ENCODE measurements at places on chromosomes 1 and 21.

- DNase-seq, result no peak
Observed at GRCh38 chr1:35243691-35244090, 24.8 kb upstream of the ZMYM4 start.

DNA sequence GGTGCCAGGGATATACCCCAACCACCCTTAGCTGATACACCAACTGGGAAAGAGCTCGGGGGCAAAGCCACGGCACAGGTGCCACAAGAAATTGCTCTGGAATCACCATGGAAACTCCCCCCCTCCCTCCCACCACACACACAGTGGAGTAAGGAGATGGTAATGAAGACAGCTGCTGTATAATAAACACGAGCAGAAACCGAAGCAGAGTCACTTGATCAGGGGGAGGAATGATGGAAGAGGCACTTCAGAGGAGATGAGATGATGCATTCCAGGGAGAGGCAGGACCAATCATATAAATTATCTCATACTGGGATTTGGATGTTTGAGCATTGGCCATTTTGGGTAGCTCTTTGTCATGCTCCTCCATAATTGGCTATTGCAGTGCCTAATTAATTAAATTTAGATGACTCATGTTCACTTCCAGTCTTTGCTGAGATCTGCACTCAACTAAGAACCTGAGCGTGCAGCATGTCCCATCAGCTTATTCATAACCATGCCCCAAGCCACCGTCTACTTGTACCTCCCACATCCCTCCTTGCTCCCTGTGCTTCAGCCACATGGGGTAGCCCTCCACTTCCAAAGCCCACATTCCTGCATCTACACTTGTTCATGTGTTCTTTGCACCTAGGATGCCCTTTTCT, 189.5 kb downstream of the ZSCAN20 start:
- peak; percentile 69 for DNase-seq

GRCh38 chr1:56808410-56808809, 10.8 kb downstream of the FYB2 start:
- no peak for DNase-seq

DNA sequence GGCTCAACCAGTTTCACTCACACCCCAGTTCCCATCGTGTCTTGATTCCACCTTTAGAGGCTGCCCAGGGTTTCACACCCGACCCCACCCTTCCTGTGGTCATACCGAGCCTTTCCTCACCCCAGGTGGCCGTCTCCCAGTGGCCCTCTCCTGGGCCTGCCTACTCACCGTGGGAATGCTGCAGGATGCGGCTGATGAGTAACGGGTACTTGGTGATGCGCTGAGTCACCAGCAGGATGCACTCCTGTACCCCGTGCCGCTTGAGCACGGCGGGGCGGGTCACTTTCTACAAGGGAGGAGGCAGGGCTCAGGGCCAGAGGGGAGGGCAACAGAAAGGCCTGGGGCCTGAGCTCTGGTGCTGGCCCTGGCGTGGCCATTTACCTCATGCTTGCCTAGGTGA, 16.4 kb downstream of the ARHGEF2 start:
- no peak for DNase-seq

DNA sequence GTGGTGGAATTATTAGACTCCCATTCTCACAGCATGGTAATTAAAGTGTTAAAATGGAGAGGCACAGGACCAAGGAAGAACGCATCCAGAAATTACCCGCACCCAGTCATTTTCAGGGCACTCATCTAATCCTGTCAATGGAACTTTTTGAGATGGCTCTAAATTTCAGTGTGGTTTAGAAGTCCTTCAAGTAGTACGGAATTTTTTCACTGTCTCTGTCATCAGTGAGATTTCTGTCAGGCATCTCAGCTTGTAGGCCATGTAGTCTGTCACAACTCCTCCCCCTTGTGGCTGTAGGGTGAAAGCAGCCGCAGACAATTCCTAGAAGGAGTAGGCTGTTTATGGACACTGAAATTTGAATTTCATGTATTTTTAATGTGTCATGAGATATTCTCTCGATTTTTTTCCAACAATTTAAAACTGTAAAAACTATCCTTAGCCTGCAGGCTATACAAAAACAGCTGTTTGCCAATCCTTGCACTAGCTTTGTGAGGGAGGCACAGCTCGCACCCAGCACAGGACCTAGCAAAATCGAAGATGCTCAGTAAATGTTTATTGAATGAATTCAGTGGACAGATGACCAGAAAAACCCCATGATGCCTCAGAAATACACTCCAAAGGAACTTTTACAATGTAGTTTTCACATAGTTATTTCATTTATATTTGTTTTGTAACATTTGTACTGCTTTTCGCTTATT, 6.6 kb upstream of the NUP133 start:
- DNase-seq, result no peak

DNA sequence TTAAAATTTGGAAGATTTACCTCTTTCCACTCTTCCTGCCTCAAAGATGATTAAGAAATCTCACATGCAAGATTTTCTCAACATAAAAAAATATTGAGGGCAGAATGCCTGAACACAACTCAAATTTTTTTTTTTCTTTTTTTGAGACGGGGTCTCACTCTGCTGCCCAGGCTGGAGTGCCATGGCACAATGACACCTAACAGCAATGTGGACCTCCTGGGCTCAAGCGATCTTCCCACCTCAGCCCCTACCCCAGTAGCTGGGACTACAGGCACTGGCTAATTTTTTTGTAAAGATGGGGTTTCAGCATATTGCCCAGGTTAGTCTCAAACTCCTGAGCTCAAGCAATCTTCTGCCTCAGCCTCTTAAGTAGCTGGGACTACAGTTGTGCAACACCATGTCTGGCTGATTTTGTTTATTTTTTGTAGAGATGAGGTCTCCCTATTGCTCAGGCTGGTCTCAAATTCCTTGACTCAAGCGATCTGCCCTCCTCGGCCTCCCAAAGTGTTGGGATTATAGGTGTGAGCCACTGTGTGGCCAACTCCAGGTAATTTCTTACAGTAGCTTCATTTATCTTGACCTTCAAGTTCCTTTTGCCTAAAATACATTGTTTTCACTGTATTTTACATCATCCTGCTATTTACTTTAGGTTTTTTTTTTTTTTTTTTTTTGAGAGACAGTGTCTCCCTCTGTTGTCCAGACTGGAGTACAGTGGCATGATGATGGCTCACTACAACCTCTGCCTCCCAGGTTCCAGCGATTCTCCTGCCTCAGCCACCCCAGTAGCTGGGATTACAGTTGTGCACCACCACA, 10.4 kb downstream of the NUCKS1 start:
- no peak for DNase-seq

DNA sequence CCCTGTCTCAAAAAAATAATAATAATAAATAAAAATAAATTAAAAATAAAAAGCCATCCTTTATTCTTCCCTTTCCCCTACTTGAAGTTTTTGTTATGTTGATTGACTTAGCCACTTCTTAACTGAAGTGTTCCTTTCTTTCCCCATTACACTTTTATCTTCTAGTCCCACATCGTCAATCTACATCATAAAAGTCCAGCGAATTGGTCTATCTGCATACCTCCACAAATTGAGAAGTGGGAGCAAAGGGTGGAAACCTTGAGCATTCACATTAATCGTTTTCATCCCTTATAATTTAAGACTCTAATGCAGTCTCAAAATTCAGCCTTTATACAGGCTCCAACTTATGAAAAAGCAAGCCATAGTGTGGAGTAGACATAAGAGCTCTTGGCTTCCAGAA, 6.5 kb upstream of the ZYG11A start:
- DNase-seq, result no peak

DNA sequence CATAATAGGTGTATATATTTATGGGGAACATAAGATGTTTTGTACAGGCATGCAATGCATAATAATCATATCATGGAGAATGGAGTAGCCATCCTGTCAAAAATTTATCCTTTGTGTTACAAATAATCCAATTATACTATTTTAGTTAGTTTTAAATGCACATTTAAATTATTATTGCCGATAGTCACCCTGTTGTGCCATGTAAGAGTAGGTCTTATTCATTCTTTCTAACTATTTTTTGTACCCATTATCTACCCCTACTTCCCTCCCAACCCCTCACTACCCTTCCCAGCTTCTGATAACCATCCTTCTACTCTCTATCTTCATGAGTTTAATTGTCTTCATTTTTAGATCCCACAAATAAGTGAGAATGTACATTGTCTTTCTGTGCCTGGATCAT, 8.3 kb upstream of the VN1R5 start:
- DNase-seq, result no peak

DNA sequence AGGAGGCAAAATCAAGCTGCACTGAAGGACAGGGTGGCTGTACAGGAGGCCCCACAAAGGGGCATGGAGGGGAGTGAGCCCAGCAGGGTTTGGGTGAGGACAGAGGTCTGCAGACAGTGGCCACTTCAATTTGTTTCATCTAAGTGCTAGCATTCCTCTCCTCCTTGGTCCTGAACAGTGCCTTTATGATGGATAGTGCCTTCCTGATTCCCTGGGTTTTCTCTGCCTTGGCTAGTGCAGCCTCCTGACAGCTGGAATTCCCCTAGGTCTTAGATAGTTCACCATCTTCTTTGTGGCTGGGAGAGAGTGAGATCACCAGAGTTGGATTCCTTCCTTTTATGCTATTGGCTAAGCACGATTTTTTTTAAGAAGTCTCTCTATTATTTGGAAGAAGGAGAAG, 3.8 kb upstream of the HPCAL4 start:
- no peak for DNase-seq

GRCh38 chr1:89615676-89616598, 17.0 kb upstream of the LRRC8C start:
- no peak for DNase-seq

DNA sequence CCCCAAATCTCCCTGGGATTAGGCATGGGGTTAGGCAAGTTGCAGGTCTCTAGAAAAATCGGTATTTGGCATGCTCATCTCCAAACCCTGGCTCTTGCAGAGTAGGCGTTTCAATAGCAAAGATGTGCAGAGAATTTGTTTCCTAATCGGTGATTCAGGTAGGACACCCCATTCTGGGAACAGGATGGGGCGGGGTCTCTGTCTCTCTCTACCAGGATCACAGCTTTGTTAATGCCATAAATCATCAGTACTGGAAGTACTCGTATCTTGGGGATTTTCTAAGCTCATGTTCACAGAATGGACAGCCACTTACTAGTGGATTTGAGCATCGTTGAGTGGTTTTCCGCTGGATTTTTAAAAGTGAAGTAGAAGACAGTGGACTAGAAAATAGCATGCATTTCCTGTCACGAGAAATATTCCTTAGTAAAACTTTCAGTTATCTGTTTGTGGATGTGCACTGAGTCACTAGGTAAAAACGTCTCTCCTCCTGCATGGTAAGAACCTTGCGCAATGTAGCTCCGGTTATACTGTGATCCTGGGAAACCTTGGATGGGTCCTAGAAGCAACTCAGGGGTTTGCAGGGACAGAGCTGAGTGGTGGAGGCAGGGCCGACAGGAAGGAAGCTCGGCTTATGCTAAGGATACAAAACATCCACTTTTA, 5.1 kb downstream of the TMEM51 start:
- DNase-seq, result no peak

DNA sequence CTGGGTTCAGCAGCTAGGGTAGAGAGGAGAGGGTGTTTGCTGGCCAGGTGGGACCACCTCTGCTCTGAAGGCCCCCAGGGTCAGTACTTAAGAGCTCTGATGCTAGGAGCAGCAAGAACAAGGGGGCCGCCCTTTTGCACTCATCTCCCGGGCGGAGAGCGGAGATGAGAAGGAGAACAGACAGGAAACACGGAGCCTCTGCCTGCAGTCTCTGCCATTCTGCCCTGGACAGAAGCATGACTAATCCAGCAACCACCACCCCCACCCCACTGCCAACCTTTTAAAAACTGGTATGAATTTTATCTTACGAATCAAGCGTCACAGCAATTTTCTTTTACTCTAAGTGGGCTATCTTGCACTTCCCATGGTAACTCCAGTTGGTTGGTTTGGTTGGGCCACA, 34.5 kb downstream of the PARP1 start:
- DNase-seq, result no peak

DNA sequence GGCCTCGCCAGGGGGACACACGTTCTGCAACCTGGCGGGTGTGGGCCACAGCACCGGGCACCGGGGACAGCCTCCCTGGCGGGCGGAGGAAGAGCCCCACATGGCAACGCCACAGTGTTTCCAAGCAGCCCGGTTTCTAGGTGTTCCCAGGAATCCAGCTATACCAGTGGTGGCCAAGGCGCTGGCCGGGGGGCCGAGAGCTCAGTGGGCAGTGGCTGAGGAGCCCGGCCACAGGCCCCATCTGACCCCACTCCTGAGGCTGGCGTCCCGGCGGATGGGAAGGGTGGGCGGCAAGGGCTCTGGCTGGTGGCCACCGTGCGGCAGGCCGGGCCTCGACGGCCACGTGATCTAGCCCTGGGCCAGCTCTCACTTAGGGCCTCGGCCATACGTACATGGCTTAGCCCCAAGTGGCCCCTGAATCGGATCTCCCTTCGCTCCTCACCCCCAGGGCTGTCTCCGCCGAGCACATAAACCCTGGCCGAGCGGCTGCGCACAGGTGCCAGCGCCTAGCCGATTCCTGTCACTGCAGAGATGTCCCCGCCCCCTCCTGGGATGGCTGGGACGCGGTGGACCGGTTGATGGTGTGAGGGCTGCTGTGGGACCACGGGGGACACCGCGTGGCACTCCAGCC, 68.7 kb downstream of the MORN1 start:
- no peak for DNase-seq

GRCh38 chr1:119766374-119766794, 2.3 kb downstream of the HMGCS2 start:
- no peak for DNase-seq

- no peak for DNase-seq
Observed at GRCh38 chr21:29033871-29034270, 9.4 kb downstream of the USP16 start.

DNA sequence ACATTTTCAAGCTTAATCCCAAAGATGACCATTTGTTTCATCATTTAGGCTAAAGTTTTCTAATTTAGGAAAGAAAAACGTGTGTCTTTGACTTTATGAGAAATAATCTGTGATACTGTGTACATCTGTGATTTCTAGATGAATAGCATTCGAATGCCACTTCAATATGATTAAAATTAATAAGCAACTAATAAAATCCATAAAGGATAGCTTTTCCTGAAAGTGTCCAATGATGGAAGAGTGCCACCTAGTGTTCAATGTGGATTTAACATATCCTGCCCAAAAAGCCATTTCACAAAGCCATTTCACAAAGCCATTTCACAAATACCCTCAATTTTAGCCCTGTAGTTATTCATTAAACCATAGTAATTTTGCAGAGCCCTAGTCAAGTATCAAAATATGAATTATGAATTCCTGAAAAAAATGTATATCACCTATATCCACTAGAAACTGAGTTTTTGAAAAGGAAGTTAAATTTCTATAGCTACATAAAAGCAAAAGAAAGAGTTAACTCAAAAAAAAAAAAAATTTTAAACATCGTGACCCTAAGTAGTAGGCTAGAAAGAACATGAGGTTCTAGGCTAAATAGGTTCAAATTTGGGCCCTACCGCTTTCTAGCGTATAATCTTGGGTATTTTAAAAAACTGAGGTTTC, 19.1 kb downstream of the NME7 start:
- DNase-seq, result no peak

- DNase-seq, result no peak
Observed at GRCh38 chr1:42750041-42750440, 10.0 kb upstream of the CLDN19 start.

- no peak for DNase-seq
Observed at GRCh38 chr1:225780134-225780533, 2.5 kb downstream of the SRP9 start.

Data from NCI-H187 (cell line).